ENCODE measurements at places on chromosomes 7 and 10.

GRCh38 chr7:47202146-47202783, 379.6 kb downstream of the TNS3 start:
- DNase-seq = no peak

DNA sequence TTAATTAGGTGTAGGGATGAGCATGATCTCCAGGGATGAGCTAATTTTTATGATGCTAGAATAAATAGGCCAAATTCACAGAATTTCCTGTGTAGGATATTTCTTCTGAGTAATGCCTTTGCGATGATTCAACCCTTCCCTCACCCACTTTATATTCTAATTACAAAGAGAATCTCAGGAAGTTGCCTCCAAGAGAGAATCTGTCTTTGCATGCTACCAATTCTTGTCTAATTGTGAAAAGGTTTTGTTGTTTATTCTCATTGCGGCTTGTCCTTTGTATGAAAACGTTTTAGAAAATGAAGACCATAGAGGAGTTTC, 6.3 kb downstream of the C7orf57 start:
- DNase-seq = no peak

DNA sequence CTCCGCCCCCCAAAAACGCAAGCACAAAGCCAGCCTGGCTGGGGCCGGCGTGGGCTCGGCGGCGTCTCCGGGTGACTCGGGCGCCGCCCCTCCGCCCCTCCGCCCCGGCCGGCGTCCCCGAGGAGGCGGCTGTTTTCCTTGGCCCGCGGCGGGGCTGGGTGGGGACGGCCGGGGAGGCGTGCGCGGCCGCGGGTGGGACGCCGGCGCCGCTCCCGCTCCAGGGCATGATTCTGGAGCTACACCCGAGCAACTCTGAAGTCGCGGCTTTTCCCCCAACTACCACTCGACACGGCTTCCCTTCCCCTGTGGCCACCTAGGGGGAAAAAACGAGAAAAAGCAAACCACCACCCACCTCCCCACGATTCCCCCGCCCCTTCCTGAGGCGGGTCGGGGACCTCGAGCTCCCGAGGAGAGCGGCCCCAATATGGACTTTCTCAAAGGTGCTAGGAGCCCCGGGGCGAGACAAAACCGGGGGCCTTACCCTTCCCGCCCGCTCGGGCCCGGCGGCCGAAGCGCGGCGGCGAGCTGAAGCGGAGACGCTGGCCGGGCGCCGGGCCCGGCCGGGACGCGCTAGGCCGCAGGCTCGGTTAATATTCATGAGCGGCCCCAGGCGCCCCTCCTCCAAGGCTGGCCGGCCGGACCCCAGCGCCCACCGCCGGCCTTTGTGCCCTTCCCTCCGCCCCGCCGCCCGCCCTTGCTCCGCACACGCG, 856 bp downstream of the ARHGAP21 start:
- DNase-seq = peak; percentile 54

GRCh38 chr10:123583639-123584418, 82.3 kb upstream of the GPR26 start:
- peak; percentile 64 for DNase-seq

DNA sequence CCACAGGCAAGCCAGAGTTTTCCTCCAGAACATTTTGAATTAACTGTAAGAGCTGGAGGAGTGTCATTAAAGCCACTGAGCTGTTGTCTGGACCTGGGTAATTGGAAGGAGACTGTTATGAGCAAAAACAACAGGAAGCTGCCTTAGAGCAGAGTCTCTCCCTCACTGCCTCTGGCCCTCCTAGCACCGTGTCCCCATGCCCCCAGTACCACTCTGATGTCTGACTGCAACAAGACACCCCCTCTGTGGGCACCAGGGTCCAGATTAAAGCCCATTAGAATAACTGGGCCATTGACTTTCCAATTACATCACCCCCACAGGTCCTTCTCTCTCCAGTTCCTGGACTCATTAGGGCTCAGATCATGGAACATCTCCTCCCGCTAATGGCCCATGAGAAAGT, 216.3 kb downstream of the USP6NL start:
- DNase-seq = no peak

DNA sequence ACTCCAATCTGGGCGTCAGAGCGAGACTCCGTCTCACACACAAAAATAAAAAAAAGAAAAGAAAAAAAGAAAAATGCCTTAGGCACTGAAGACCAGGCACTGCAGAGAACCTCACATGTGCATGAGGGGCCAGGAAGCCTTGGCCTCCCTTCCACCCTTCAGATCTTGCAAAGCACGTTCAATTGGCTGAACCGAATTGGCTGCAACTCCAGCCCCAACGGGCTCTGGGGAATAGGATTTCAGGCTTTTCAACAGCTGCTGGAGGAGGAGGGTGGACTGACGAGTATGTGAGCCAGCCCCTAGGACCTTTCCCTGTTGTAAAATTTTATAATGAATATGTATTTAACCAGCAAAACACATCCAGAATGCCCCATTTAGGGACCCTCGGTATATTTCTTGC, 16.7 kb downstream of the TMEM120A start:
- no peak for DNase-seq

DNA sequence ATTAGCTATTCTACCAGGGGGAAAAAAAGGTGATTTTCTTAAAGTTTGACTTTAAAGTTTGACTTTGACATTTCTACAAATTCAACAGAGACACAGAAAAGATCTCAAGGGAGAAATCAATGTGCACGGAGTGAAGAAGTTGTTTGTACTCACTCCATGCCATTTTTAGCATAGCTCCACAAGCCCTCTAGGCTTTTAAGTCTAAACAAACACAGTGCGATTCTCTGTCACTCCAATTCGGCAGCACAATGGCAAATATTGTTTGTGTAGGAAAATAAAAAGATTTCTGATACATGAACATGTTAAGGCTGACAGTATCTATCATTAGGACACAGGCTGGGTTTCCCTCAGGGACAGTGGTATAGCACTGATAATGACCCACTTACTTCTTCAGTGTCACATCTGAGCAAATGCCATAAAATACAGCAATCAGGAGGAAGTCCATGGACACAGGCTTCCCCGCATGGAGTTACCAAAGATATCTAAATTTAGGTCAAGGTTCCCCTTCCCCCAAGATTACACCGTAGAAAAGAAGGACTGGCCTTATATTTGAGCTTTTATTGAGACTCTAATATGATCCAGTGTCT, 28.0 kb downstream of the GSAP start:
- DNase-seq = no peak

GRCh38 chr7:126937171-126937570, 315.6 kb downstream of the GRM8 start:
- no peak for DNase-seq

- no peak for DNase-seq
These were observed 57.9 kb upstream of the BAMBI start for GRCh38 chr10:28619455-28619854.

DNA sequence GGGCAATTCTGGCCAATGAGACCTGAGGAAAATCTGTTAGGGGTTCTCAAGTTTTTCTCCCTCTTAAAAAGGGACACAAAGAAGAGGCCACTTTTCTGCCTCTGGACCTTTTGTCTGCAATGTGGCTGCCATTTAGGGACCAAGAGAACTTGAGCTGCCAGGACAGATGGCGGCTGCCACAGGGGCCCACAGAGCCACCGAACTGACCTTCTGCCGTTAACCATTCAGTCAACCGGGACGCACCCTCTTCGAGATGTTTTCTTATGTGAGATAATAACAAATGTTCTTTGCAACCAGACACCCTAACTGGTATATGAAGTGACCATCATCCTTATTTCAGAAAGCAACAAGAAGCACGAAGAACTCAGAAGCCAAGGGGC, 29.2 kb downstream of the GSDME start:
- no peak for DNase-seq

GRCh38 chr10:132420981-132421846, 24.2 kb downstream of the PWWP2B start:
- no peak for DNase-seq

All from stimulated activated CD4-positive, alpha-beta T cell treated with anti-CD3 and anti-CD28 coated beads, Interleukin-2, amount 100 ng/mL, for 24 hours (primary cell).